Activated CD4-positive, CD25-positive, alpha-beta regulatory T cell treated with anti-CD3 and anti-CD28 coated beads, Interleukin-2, amount 50 U/mL, for 72 hours (primary cell): ENCODE measurements at places on chromosomes 16 and 17.

DNA sequence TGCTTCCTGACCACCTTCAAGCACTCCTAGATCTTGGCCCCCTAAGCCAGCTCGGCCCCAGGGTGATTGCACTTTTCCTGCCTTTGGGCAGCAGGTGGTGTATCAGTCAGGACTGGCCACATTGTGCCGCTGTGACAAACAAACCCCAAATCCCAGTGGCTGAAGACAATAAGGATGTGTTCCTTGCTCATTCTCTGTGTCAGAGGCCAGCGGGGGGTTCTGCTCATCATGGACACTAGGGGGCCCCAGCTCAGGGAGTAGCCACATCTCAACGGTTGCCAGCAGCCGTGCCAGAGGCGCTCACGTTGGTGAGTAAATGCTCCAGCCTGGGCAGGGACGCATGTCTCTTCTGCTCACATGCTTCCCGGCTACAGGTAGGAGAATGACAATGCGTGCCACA is 60.4 kb downstream of the ZDHHC7 start:
- no peak for DNase-seq

DNA sequence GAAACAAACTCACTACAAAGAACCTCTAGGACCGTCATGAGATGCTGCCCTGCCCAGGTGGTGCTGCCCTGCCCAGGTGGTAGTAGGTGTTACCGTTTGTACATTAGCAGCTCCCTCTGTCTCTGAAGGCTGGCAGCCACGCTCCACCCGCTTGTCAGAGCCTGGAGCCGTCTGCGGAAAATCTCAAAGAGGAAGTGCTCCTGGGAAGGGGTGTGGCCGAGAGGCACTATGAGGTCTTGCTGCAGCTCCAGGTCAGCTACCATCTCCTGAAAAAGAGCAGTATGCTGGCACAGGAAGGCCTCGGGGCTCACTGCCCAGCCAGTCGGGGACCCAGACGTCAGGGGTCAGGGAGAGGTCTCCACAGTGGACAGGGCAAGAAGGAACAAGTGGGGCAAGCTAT is 28.3 kb downstream of the ZNF276 start:
- no peak for DNase-seq

- DNase-seq, result no peak
Observed at GRCh38 chr17:79990051-79990592, 45.5 kb downstream of the TBC1D16 start.

GRCh38 chr16:55435387-55435786 is 43.6 kb upstream of the MMP2 start:
- DNase-seq, result no peak

DNA sequence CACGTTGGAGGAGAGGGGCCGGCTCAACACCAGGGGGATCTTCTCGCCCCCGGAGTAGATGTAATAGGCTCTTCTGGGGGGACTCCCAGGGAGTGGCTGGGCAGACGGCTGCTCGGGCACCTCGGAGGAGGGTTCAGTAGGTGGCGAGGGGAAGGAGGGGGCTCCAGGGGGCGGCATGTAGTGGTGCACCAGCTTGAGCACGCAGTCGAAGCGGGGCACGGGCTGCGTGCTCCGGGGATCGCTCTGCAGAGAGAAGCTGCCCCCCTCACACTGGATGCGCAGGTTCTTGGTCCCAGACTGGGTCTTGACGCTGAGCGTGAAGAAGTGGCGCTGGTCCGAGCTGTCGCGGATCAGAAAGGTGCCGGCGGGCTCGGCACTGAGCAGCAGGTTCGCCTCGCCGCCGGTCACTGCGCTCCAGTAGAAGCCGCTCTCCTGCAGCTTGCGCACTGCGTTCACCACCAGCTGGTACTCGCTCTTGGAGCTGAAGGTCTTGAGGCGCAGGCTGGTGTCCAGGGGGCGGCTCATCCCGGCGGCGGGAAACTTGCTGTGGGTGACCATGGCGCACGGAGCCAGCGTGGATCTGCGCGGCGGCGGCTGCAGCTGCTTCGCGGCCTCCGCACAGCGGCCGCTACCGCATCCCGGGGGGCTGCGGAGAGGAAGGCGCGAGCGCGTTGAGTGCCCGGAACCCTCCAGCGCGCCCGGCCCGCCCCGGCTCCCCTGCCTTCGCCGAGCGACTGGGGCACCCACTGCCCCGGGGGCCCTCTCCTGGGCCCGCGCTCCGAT is 1.1 kb downstream of the SOCS3 start:
- DNase-seq, result peak; percentile 53

- peak; percentile 60 for DNase-seq
Observed at GRCh38 chr17:63446753-63447470, 806 bp upstream of the CYB561 start.

DNA sequence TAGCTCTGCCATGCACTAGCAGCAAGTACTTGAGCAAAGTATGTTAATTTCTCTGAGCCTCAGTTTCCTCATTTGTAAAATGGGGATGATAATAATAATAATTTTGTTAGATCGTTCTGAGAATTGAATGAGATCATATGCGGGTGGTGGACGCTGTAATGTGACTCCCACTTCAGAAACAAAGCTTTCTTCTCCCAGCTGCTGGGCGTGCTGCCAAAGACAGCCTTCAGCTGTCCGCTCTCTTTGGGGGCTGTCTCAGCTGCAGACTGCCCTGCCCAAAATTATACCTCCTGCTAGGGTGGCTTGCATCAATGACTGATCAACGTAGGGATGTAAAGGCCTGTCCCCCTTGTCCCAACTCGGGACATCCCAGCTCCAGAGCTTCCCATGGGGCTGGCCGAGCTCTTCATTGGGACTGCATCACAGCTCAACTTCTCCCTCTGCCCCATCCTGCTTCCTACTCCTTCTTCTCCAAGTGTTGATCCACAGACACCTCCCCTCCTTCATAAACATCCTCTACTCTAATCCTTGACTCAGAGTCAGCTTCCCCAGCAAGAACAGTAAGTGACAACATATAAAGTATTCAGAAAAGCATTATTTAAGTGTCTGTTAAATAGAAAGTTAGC is 30.7 kb upstream of the CDH5 start:
- no peak for DNase-seq

DNA sequence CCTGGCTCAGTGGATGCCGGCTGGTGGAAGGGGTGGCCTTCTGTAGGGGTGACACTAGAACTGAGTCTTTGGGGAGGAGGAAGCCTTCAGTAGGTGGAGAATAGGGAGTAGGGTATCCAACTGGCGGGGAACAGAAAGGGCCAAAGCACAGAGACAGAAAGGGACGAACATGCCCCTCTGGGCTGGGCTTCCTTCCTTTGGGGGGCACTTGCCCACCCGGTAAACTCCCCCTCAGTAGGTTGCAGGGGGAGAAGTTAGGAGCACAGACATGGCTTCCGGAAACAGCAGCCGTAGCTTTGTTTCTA is 774 bp downstream of the ENGASE start:
- no peak for DNase-seq

DNA sequence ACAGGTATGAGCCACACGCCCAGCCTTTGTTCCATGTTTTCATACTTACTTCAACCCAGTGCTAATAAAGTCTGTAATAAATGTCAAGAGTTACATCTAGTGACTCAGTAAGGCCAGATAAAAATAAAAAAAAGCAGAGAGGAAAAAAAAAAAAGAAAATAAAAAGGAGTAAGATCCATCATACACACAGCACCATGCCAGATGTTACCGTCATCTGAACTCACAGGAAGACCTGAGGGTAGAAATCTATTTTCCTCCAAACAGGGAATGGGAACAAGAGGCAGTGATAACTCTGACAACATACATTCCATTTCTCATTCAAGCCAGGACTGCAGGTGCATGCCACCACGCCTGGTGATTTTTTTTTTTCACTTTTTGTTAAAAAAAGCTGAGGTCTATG is 20.7 kb downstream of the CRK start:
- DNase-seq, result no peak

GRCh38 chr17:66713533-66714042 is 121.3 kb upstream of the CACNG5 start:
- DNase-seq, result no peak

- DNase-seq, result no peak
Observed at GRCh38 chr16:79811541-79811940, 211.0 kb upstream of the MAF start.

GRCh38 chr17:10195090-10195805 is 3.2 kb downstream of the GAS7 start:
- no peak for DNase-seq

- DNase-seq, result no peak
Observed at GRCh38 chr16:18783430-18784341, 6.4 kb downstream of the RPS15A start.

DNA sequence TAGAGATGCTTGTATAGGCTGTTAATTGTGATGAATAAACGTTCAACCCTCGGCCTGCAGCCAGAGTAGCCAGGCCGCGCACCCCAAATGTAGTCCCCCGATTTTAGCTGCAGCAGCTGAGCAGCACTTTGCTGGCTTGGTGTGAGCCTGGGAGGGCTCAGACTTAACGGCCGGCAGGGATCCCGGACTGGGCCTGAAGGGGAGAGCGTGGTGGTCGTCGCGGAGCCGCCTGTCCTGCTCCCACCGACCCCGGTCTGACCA is 11.9 kb downstream of the ZNF629 start:
- DNase-seq, result no peak

GRCh38 chr16:79072517-79072916 is 528.0 kb downstream of the MAF start:
- no peak for DNase-seq

- DNase-seq, result no peak
Observed at GRCh38 chr17:34408439-34408838, 45.4 kb upstream of the CCL1 start.

DNA sequence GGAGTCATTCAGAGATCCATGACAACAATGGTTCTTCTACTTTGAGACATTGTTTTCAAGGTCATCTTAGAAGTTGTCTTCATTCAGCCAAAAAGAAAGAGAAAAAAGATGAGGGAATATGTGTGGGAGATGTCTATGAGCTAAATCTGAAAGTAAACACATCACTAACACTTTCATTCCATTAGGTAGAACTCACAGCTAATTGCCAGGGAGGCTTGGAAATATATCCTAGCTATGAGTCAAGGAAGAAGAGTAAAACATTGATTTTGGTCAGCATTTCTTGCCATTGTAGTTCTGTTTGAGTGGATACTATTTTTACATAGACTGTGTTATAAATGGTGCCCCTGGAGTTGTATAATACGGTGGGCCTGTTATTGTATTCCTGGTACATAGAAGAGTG is 316.4 kb upstream of the MYOCD start:
- no peak for DNase-seq

DNA sequence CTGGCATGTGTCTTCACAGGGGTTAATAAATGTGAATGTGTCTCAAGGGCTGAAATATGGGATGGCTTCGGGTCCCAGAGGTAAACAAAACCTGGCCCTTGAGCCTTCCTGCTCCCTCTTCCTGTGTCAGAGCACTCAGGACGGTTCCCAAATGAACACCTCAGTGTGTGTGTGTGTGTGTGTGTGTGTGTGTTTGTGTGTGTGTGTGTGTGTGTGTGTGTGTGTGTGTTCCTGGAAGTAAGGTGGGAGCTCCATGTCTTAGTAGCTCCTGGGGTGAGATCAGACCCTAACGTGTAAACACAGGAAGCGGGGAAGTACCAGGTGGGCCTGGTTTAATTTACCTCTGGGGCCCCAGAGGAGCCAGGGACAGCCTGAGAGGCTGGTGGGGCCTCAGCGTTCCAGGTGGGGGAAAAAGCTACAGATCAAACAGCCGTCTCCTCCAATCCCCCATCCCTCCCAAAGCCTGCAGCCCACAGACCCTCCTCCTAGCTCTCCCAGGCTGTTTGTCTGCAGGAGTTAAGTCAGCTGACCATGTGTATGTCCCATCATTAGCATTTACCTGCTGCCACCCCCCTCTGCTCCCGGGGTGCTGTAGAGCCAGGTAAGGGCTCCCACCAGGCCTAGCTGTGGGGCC is 6.1 kb downstream of the KIF19 start:
- DNase-seq, result no peak

DNA sequence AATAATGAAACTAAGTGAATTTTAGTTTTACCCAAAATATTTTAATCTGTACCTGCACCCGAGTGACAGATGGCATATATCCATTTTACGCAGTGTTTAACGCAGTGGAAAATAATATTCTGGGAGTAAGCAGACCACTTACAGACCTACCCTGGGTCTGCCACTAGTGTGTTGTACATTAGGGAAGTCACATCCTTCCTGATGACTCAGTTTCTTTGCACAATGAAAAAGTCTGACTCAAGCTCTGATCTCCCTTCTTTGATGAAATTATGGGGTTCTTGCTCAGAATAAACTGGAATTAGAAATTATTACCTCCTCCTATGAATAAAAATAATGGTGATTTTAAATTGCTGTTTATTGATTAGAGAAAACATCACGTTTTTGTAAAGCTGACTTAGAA is 123.2 kb upstream of the AXIN2 start:
- DNase-seq, result no peak

DNA sequence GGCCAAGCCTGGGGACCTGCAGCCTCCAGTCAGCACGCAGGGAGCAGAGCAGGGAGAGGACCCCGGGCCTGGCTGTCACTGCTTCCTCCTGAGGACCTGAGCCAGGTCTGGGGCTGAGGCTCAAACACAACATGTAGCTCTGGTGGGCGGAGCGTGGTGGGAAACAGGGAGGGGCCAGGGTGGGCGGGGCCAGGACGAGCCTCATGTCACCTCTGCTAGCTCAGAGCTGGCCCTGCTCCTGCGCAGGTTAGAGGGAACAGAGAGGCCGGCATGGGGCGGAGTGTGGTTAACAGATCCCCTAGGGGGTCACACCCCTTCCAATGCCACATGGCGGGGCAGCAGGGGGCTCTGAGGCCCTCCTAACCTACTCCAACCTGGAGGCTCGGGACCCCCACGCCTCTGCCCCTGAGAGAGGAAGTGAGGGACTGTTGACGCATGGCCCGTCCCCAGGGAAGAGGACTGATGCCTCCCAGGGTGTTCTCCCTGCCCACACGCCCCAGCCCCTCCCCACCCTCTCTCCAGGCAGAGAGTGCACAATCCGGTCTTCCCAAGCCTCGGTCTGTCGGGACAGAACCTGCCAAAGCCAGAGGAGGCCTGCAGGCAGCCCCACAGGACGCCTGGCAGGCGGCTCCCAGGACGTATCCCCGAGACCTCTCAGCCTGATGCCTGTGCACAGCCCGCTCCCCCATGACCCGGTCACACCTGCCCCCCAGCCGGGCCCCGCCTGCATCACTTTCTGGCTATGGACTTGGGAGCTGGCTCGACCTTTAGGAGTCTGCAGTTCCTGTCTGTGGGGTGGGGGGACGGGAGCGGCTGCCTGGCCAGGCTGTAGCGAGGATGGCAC is 15.2 kb downstream of the PIEZO1 start:
- no peak for DNase-seq

- DNase-seq, result no peak
Observed at GRCh38 chr16:10668322-10669045, 26.2 kb downstream of the TEKT5 start.

- DNase-seq, result no peak
Observed at GRCh38 chr17:8753976-8754440, 4.3 kb downstream of the SPDYE4 start.

DNA sequence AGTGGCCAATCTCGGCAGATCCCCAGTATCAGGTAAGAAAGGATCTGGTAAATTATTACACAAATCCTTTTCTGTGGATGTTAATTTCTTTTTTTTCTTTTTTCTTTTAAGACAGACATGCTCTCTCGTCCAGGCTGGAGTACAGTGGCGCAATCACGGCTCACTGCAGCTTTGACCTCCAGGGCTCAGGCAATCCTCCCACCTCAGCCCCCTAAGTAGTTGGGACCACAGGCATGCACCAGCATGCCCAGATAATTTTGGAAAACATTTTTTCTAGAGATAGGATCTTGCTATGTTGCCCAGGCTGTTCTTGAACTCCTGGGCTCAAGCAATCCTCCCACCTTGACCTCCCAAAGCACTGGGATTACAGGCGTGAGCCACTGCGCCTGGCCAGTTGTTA is 54.0 kb downstream of the GAS7 start:
- DNase-seq, result no peak

GRCh38 chr17:33779234-33779591 is 475.9 kb upstream of the CCL2 start:
- no peak for DNase-seq
